ENCODE measurements at places on chromosomes 6 and 20. TPM values are rescaled to one million over a fixed set of nuclear protein-coding genes. Genes with fewer than 3 reads are reported as not detected.

EYA4 gene
- total RNA-seq = not detected

GLP1R gene
- not detected for total RNA-seq

- DNase-seq = peak; percentile 66
Observed at GRCh38 chr6:44074439-44074812, 52.8 kb downstream of the MRPL14 start.

DNA sequence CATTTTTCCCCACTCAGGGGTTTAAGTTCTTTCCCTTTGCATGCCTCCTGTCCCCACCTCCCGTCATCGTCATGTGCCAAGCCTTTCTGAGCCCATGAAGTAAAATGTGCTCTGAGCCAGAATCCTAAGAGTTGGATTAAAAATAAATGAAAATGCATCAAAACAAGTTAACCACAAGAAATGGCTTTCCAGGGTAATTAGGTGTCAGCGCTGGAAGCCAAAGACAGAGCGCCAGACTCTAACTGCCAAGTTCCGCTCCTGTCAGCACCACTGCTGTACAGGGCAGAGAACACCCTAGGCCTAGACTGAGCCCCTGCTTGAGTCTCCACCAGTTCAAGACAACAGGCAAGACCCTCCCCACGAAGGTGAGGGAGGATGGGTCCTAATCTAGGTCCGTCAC lies 5.5 kb upstream of the C20orf202 start:
- no peak for DNase-seq

GRCh38 chr20:16975682-16976081 lies 227.5 kb downstream of the OTOR start:
- no peak for DNase-seq
